ENCODE measurements at places on chromosomes 7 and 10.

- DNase-seq, result no peak
These were observed 106.2 kb downstream of the REEP3 start for GRCh38 chr10:63627396-63627795.

GRCh38 chr7:129470411-129470810 is 31.9 kb upstream of the SMKR1 start:
- DNase-seq, result no peak

DNA sequence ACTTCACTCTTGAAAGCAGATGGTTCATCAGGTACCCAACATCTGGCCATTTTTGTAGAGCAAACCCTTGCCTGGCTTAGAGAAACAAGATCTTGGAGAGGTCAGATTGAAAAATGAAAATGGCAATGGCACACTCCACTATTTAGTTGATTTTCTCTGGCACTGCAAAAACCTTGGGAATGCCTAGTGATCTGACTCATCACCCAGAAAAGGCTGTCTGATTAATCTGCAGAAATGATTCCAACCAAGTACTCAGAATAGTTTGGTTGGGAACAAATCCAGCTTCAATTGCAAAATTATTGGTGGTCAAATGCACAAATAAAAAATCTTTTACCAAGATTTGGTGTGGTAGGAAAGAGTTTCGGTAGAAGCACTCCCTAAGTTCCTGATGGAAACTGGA is 351.2 kb downstream of the PHTF2 start:
- no peak for DNase-seq

GRCh38 chr10:133159611-133159949 is 439 bp upstream of the KNDC1 start:
- DNase-seq, result no peak

DNA sequence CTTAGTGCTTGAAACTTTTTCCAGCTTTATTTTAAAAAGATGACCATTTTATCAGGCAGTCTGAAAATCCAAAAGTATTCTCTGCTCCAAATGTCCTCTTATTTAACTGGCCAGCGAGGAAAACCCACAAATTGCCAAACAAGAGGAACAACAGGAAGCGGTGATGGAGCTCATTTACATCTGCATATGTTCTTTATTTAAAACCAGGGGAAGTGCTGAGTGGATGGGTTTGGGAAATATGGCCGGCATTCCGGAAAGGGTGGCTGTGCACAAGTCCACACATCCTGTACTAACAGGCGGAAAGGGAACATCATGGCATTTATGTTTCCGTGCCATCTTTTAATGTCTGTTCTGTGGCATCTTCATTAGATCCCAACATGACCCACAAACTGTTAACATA is 974.5 kb downstream of the LRMDA start:
- DNase-seq, result no peak

- no peak for DNase-seq
These were observed 54.9 kb downstream of the SEM1 start for GRCh38 chr7:96654630-96655188.

DNA sequence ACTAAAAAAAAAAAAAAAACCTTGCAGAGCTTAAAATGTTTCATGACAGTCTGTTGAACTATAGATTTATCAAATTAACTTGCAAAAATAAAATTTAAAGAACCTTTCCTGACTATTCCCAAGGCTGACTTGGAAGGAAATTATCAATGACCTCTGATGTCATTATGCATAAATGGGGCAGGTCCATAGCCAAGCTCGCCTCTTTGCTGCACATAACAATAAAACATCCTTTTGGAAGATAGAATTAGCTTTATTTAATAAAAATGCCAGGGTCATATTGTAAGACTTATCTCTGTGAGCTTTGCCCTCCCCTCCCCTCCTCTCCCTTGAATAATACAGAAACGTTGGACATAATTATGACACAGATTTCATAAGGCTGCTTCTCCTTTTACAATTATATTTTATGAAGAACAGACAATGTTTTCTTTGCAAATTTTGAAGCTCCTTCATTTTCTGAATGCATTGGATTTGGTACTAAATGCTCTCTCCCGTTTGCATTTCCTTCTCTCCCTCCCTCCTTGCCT is 444.8 kb downstream of the AUTS2 start:
- DNase-seq, result no peak

DNA sequence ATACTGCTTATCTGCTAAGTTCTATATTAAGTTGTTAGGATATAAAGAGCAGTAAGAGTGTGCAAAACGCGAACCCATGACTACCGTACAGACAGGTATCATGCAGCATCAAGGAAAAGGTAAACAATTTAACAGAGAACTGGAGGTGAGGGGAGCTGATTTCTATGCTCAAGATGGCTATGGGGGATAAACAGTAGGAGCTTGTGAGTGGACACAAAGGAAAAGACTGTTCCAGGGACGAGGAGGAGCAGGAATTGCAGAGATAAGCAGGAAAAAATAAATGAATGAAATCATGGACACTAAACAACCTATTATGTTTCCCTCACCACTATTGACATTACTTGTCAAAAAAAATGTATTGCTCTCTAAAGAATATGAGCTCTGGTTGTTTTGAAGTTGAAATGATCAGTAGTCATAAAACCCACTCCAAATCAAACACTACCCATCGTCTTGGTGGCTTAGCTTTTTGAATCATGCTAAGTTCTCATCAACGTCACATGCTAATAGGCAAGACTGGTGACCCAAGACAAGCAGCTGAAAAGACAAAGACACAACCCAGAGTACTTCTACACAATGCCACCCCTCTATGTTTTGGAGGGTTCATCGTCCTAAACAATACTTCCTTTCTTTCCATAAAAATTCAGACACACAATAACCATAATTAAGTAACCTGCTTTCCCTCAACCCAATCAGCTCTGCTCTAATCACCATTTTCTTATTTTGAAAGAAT is 102.7 kb downstream of the NRP1 start:
- no peak for DNase-seq

DNA sequence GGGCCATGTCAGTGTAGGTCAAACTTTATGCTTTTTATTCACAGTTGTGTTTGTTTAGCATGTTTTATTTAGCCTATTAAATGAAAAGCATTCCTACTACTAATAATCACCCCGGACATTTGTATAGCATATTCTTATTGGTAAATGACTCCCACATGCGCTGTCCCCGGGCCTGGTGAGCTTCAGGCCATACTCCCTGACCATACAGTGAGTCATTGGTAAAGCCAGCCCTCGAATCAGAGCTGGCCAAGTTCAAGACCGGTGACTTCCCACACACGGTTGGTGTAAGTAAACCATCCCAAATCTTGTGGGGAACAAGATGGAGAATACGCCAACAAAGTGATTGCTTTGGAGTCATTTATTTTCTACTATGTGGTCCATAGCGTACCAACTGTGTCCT is 238.7 kb upstream of the TCF7L2 start:
- DNase-seq, result no peak

DNA sequence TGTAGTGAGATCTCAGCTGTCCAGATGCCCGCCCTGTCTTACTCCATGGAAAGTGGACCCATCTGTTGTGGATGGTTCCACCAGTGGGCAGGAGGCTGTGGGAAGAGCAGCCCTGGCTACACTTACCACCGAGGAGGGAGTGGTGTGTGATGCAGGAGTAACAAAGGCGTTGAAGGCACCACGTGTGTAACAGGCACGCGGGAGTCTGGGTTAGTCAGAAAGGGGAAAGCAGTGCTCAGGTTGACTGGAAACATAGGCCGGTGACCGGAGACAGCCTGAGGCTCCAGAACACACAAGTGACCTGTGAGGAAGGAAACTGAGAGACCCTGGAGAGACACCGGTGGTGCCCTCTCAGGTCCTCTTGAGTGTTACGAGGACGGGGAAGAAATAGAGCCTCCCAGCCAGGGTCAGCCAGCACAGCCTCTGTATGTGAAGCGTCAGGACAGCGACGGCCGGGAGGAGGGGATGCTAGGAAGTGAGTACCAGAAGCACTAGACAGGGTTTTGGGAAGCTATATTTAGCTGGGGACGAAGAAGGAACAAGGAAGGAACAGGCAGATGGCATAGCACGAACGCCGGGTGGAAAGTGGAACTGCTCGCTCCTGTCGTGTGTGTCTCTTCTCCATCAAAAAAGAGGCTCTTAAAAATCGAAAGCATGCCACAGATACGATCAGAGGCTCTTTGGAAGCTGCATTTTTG is 51.7 kb downstream of the DAGLB start:
- no peak for DNase-seq

- no peak for DNase-seq
These were observed 23.9 kb downstream of the SLC18A2 start for GRCh38 chr10:117264782-117265181.

DNA sequence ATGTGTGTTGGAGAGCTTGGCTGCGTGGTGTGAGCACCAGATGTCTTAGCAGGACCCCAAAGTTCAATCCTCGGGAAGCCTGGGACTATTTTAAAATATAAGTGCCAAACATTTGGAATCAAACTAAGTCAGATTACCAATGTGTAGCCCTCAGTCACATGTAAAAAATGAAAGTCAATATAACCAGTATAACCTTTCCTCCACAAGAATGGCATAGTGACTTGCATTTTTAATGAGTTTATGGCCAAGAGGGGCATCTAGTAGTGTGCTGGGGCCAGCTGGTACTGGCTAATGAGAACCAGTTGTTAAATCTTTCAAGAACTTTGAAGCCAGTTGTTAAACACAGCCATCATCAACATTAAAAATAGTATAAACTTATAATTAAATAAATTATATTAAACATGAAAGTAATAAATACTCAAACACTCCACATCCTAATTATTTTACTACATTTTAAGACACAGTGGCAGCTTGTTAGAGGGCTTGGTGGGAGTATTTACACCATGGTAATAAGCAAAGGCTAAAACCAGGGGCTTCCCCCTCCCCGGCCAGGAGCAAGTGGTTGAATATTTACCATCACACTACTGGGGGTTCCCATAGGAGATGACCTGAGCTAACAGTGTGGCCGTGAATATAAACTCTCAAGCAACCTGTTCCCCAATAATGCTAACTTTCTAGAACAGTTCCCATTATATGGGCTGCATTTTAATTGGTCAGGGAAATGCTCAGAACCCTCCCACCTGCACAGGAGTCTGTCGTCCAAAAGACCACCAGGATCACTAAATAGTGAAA is 7.9 kb upstream of the FAM170B start:
- DNase-seq, result no peak

DNA sequence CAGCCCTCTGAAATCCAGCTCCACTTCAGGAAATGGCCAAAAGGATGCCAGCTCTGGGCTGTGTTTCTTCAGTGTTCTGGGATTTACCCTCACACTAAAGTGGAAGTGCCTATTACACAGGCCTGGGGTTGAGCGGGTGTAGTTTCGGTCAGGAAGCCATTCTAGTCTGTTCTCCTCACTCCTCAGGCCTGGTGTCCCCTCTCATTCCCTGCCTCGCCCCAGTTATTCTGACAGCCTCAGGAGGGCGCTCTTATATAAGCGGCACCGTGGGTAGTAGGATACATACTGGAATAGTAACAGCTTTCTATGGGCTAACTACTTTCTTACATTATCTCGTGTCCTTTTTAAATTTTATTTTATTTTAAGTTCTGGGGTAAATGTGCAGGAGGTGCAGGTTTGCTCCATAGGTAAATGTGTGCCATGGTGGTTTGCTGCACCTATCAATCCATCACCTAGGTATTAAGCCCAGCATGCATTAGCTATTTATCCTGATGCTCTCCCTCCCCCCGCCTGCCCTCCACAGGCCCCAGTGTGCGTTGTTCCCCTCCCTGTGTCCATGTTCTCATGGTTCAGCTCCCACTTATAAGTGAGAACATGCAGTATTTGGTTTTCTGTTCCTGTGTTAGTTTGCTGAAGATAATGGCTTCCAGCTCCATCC is 12.2 kb upstream of the LGI1 start:
- no peak for DNase-seq

GRCh38 chr10:130636313-130636930 is 500.2 kb downstream of the GLRX3 start:
- no peak for DNase-seq

DNA sequence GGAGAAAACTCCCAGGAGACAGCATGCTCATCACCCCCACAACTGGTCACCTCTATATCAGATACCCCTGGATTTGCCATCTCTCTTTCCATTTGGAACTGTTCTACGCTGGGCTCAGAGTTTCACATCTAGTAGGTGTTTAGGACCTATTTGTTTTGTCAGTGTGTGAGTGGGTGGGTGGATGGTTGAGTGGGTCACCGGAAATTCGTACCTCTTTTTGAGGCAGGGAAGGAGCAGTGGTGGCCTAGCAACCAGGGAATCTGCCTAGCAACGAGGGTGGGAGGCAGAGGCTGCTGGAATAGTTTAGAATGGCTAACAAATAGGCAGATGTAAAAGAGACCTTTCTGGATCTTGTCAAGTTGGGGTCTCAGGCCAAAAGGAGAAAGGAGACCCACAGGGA is 23.2 kb upstream of the SLF2 start:
- no peak for DNase-seq

- no peak for DNase-seq
These were observed 7.0 kb downstream of the PTF1A start for GRCh38 chr10:23198940-23199767.

GRCh38 chr10:43683451-43684291 is 35.0 kb upstream of the ZNF32 start:
- no peak for DNase-seq

- DNase-seq, result no peak
These were observed 19.9 kb downstream of the TCAF1 start for GRCh38 chr7:143882020-143882603.

- DNase-seq, result no peak
These were observed 19.3 kb downstream of the UNCX start for GRCh38 chr7:1251796-1252539.

DNA sequence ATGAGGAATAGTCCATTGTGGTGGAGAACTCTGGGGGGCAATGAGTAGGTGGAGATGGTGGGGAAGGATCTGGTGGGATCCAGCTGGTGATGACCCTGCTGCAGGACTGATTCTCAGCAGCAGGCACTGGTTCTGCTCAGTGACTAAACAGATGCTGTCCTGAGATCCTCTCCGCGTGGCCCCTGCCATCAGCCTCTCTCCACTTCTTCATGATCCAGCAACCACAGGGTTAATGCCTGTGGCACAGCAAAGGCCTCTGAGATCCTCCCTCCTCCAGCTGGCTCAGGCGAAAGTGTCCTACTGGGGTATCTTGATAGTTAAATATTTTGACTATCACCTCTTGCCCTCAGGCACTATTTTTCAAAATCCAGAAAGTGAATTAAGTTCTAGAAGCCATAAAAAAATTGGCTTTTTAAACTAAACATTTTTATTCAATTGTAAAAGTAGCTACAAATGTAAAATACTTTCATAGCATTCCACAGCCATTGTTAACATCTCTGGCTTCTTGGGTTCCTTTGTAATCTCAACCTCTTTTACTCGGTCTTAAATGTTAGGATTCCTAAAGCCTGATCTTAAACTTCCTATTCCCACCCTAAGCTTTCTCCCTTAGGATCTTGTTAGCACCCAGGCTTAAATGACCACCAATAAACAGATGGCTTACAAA is 13.1 kb downstream of the PLAU start:
- no peak for DNase-seq

GRCh38 chr7:28688651-28689050 is 269.5 kb downstream of the TRIL start:
- no peak for DNase-seq

GRCh38 chr10:72344932-72345331 is 9.8 kb downstream of the DNAJB12 start:
- no peak for DNase-seq

DNA sequence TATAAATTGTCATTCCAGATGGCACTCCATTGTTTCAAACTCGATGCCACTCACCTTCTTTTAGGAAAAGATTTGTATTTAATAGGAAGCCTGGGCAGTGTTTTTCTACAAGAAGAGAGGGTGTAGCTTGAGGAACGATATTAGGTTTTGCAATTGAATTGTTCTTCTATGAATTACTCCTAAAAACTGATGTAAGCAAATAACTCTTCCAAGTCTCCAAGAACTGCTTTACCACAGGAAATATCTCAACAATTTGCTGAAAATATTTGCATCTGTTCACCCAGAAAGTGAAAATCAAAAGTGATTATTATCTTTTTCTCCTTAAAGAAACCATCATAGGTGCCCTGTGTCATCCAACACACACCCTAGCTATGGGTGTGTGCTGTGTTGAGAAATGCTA is 261.3 kb upstream of the MEOX2 start:
- no peak for DNase-seq

Data from CD4-positive, alpha-beta T cell (primary cell).